Activated CD4-positive, alpha-beta T cell treated with anti-CD3 and anti-CD28 coated beads, Interleukin-2, amount 50 U/mL, for 16 hours (primary cell): ENCODE measurements at places on chromosomes 5 and 9.

DNA sequence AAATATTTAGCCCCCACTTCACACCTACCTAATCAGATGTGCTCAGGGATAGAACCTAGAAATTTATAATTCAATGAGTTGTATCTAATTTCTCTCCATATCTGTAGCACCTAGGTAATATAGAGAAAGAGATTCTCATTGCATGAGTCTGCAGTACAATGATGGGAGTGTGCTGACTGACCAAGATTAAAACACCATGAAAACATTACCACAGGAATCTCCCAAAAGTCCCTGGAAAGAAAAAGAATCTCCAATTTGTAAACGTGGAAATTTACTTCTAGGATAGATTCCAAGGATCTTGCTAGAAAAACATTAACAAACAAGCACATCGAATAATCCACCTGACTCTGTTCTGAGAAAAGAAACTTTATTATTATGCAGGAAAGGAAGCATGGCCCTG lies 45.0 kb upstream of the DMRTA1 start:
- DNase-seq, result no peak

GRCh38 chr5:84213212-84213611 lies 171.5 kb downstream of the EDIL3 start:
- DNase-seq, result no peak

DNA sequence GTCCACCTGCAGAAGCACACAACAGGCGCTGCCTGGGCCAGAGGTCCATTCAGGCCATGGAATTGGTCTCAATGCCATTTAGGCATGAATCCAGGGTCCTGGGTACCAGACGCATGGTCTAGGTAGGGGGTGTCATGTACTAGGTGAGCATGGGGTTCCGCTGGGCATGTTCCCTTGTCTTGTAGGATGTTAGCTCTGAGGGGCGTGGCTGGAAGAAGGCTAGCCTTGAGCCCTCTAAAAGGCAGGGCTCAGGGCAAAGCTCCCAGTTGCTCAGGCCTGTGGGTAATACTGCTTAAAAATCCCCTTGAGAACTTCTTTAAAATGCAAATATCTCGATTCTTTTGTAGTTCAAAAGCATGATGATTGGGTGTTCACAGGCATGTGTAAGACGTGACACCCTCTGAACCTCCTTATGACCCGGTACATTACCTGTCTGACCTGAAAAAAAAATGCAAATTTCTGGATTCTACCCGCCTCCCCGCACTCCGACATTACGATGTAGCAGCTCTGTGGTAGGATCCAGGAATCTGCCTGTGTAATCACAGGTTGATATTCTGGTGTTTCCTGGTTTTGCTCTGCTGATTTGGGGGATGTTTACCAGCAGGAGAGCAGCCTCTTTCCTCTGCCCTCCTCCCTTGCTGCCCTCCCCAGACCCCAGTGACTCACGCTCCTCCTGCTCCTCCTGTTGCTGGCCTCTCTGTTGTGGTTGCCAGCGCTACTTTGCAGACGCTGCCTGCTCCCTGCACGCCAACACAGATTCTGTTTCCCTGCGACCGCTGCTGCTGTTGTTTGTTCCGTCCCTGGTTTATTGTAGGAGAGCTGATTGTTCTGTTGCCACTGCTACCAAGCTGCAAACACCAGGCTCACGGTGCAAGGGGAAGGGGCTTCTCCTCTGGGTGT lies 5.7 kb downstream of the TMC1 start:
- peak; percentile 84 for DNase-seq

- DNase-seq, result no peak
These were observed 117.9 kb downstream of the ANXA1 start for GRCh38 chr9:73269430-73270101.

DNA sequence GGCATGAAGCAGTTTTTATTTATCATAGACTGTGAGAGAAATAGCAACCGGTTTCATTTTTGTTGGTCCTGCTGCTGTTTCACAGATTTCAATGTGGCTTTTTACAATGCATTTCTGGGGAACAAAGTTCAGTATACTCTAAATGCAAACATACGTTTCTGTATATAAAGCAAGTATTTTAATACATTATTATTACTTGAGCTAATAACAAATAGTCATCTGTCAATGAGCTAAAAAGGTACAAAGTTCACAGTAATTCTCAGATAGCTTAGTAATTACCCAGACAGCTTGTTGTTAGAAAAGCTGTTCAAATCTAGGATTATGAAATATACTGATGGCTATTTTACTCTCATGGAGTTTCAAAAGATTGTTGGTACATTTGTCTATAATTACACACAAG lies 50.8 kb downstream of the PBX3 start:
- no peak for DNase-seq

- no peak for DNase-seq
These were observed 49.0 kb downstream of the ADAMTS2 start for GRCh38 chr5:179296150-179296821.

GRCh38 chr9:90815944-90816357 lies 14.3 kb downstream of the SYK start:
- DNase-seq, result no peak

- no peak for DNase-seq
These were observed 56.6 kb downstream of the SNCAIP start for GRCh38 chr5:122368510-122369251.

- no peak for DNase-seq
These were observed 20.9 kb upstream of the SYNPO start for GRCh38 chr5:150619359-150620230.

GRCh38 chr5:133919148-133920136 lies 49.0 kb downstream of the C5orf15 start:
- DNase-seq, result no peak

DNA sequence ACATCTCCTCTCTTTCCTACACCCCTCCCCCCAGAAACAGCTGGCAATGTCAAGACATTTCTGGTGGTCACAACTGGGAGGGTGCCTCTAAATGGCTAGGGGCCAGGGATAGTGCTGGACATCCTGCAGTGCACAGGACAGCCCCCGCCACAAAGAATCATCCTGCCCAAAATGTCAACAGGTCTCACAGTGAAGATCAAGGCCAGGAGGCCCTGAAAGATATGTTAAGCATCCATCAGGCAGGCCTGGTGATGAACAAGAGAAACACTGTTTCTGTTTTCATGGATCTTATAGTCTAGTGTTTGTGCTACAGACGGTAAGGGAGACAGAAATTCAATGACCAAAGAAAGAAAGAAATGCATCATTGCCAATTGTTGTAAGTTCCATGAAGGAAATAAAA lies 45.9 kb downstream of the WWC1 start:
- DNase-seq, result no peak

DNA sequence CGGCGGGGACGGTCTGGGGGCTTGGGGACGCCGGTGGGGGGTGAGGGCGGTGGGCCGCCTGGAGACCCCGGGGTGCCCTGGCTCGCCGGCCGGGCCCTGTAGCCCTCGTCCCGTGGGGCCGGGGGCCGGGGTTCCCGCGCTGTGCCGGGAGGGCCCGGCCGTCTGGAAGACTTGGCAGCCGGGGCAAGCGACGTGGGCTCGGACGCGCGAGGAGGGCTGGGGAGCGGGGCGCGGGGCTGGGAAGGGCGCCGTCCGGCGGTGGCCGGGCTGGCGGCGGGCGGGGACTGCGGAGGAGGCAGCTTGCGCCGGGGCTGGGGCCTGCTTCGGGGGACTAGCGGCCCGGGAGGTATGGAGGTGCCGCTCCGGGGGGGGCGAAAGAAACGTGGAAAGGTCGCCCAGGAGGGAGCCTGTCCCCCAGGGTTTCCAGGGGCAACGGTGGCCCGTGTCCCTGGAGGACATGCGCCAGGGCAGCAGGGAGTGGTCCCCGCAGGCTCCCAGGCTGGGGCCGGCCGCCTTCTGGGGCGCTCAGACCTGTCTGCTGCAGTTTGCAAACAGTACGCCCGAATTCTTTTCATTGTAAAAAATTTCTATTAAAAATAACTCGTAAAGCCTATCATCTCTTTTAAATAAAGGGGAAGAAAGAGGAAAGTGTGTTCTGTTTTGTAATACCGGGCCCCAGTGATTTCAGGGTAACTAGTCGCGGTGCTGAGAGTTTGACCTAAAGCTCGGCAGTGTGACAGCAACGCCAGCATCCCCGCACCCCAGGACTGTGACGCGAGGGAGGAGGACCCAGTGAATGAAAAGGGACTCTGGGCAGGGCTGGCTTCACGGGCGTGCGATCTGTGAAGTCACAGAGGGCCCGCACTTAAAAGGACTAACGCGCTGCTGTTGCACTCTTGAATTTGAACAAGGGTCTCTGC lies 752 bp upstream of the ANKH start:
- peak; percentile 65 for DNase-seq

GRCh38 chr5:144436007-144436406 lies 265.3 kb downstream of the KCTD16 start:
- no peak for DNase-seq

DNA sequence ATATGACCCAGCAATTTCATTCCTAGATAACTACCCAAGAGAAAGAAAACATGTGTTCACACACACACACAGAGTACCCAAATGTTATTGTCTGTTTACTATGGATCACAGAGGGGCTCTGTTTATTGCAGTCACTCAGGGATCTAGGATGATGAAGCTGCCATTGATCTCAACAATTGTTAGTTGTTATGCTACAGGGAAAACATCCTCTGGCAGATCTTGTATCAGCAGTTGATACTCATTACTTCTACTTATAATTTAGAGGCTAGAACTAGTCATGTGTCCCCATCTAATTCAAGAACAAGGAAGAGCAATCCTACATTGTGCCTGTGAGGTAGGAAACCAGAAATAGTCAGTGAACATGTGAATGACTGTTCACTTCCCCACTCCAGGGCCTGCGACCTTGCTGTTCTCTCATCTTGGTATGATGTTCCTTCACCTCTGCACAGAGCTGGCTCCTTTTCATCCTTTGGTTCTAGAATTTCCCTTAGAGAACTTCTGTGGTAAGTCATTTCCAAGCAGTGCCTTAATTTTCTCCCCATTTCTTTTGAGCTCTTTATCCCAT lies 30.3 kb downstream of the NMUR2 start:
- DNase-seq, result no peak

- DNase-seq, result no peak
These were observed 130.7 kb upstream of the KLF4 start for GRCh38 chr9:107620236-107620635.

DNA sequence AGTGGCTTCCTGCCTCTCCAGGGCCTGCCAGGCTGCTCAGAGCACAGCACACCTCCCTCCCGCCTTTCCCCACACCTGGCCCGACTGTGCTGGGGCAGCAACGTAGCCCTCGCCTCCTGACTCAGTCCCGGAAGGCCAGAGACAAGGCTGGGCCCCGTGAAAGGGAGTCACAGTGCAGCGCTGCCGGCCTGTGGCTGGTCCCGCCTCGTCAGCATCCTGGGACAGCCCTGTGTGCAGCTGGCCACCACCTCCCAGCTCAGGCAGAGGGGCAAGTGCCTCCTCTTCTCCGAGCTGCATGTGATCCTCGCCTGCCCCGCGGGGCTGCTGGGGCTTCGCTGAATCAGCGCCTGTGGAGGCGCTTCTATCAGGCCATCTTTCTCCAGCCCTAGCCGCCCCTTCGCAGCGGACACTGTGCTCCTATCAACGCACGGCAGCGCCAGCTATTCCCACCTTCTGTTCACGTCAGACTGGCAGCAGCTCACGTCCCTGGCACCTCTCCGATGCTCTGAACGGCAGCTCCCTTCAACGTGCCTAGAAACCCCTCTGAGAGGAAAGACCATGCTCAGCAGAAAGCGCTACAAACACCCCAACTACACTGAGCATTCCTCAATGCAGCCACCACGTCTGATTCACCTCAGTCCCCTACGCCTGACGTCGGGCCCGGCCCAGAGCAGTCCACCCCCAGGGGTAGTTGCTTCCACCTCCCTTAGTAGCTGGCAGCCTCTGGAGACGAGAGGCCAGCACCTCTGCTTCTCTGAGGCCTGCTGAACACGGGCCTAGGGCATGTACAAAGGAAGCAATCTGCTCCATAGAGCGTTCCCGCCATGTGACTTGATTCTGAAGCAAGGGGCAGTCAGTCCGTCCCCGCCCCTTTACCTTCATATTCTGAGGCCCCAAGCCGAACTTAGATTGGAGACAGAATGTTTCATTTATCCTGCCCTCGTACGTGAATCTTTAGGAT lies 78.8 kb downstream of the GPR21 start:
- no peak for DNase-seq

DNA sequence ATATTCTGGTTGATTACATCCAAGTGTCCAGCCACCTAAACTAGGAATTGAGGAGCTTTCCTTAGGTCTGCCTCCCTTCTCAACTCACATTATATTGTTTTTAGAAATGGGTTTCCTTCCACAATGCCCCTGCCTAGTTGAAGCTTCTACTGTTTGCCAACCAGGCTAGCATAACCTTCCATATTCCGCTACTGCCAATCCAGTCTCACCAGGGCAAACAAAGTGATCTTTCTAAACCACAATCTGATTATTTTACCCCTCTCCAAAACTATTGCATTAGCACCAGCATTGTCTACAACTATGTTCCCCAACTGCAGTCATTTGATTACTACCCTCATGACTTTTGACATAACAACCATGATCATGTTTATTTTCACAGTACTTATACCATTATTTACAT lies 115.8 kb upstream of the RASEF start:
- no peak for DNase-seq

GRCh38 chr9:99595796-99596195 lies 225.9 kb upstream of the NR4A3 start:
- peak; percentile 19 for DNase-seq

- no peak for DNase-seq
These were observed 36.8 kb downstream of the UGT3A2 start for GRCh38 chr5:36029914-36030313.

- DNase-seq, result no peak
These were observed 45.3 kb downstream of the CERT1 start for GRCh38 chr5:75466006-75466716.

DNA sequence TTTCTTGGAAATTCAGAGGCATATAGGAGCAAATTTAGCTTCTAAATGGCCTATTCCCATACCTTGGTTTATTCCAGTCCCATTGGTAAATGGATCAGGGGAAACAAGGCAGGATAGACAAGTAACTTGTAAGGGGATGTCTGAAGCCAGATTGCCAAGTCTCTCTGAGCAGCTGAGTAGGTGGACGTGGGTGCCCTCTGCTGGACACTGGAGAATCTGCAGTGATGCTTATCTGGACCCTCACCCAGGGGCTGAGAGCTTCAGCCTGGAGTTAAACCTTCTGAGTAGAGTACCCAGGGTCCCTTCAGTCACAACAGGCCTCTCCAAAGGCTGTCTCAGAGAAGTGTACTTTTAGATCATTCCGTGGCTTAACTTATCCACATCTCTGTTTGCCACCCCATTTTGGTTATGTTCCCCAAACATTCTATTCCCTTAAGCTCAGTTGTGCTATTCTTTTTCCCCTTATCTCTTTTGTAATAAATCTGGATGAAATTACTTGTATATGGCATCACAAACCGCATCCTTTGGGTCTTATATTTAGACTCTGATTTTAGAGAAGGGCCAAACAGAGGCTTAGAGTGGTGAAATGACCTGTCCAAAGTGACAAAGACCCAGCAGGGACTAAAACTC lies 218.3 kb upstream of the GLRA1 start:
- peak; percentile 61 for DNase-seq

- no peak for DNase-seq
These were observed 5.0 kb upstream of the RHOBTB3 start for GRCh38 chr5:95725937-95726810.

DNA sequence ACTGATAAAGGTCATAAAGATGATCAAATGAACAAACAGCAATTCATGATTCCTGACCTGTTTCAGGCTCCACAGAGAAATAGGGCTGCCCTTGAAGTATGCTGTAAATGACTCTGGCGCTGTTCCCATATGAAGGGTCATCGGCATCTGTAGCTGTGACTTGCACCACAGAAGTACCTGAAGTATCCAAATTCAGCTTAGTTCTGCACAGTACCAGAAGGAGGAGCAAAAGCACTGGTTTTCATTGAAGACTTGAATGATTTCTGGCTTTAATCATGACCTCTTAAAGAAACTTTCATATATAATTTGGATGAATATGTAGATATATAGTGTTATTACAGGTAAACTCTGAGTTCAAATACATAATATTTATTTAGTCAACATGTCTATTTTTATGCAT lies 109.1 kb downstream of the CDH10 start:
- no peak for DNase-seq

GRCh38 chr5:158013939-158014338 lies 155.0 kb upstream of the CLINT1 start:
- no peak for DNase-seq
